ENCODE measurements at places on chromosomes 3 and 15. TPM values are rescaled to one million over a fixed set of nuclear protein-coding genes. Genes with fewer than 3 reads are reported as not detected.

GRCh38 chr15:101445562-101446517 is 43.7 kb downstream of the PCSK6 start:
- peak; percentile 59 for DNase-seq

GRCh38 chr3:130621824-130622223 is 104.8 kb downstream of the COL6A6 start:
- DNase-seq: no peak

Gene SNTN
- not detected for total RNA-seq

Gene FGF12
- total RNA-seq: 2.4 TPM

Gene CAMP
- total RNA-seq: not detected
